Fibroblast of mammary gland (primary cell): ENCODE measurements at places on chromosomes 4 and X.

- DNase-seq = no peak
Observed at GRCh38 chr4:11634283-11634682, 205.6 kb upstream of the HS3ST1 start.

- peak; percentile 11 for DNase-seq
Observed at GRCh38 chr4:66330125-66330524, 659.8 kb upstream of the EPHA5 start.

- no peak for DNase-seq
Observed at GRCh38 chr4:8847764-8848163, 23.9 kb downstream of the HMX1 start.

- DNase-seq = no peak
Observed at GRCh38 chr4:79163981-79164490, 161.8 kb downstream of the NAA11 start.

- DNase-seq = no peak
Observed at GRCh38 chr4:171594293-171594692, 218.9 kb upstream of the GALNTL6 start.

- peak; percentile 33 for DNase-seq
Observed at GRCh38 chr4:7202411-7202810, 10.1 kb downstream of the SORCS2 start.

- DNase-seq = no peak
Observed at GRCh38 chr4:52701207-52701606, 42.1 kb upstream of the USP46 start.

GRCh38 chr4:188282471-188283232 is 143.4 kb downstream of the TRIML1 start:
- DNase-seq = no peak

GRCh38 chrX:130696542-130696941 is 206.5 kb downstream of the ENOX2 start:
- no peak for DNase-seq

DNA sequence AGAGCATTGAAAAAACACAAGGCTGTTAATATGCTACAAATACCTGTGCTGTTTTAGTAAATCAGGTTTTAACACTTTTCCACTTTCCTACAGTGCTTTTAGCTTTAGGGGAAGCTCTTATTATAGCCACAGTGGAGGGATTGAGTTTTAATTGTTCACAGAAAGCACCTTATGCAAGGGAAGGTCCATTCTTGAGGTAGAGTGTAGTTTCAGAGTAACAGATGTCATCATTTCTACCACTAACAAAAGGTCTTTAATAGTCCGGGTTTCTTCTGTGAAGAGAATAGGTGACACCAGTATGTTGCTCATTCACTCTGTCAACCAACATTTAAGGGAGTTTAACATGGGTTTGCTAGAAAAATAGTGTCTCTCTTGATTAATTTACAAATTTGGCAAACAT is 104.4 kb downstream of the STIM2 start:
- DNase-seq = no peak

- DNase-seq = peak; percentile 47
Observed at GRCh38 chr4:184457535-184458249, 16.7 kb downstream of the IRF2 start.

DNA sequence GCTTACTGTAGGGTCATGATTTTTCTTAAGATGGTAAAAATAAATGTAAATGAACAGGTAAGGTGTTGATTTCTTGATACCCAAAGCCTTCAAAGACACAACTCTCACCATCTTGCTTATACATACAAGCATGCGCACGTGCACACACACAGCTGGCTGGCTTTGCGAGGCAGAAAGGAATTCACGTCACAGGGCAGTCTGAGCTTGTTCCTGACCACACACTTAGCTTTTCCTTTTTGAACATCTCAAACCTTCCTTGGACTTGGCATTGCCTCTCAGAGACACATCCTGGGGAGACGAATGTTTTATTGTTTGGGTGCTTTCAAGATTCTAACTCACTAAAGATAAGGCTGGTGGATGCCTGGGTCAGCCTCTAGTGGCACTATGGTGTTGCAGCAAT is 175.0 kb downstream of the NHS start:
- no peak for DNase-seq

DNA sequence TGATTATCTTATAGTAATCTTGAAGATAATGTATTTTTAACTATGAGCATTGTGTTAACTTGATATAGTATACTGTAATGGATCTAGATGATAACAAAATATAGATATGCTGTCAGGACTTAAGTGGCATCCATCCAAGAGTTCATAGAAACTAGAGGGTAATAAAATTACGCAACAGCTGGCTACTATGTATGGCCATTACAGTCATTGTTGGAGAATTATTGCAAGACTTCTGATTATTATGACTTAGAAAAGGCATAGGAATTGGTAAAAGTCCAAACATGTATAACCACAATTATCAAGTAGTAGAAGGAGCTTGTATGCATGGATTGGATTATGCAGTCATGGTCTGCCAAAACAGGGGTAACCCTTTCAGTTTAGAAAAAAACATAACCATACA is 9.5 kb downstream of the OGT start:
- DNase-seq = peak; percentile 79

GRCh38 chr4:76280488-76281441 is 25.8 kb upstream of the STBD1 start:
- DNase-seq = no peak

GRCh38 chrX:28589046-28589445 is 1.8 kb downstream of the IL1RAPL1 start:
- no peak for DNase-seq

DNA sequence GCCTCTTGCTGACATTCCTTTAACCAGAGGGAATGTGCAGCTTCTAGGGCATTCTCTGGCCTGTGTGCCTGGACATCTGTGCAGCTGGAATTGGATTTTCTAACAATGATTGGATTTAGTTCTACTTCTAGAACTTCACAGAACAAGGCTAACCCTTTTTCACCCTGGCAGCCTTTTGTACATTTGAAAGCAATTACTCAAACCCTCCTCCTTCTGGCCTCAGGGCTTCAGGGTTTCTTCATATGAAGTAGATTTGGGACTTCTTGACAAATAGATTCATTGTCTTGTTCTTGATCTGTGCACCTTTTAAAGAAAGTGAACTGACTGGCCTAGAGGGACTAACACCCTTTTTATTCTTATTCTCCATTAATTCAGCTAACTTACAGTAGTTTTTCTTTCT is 30.1 kb downstream of the SPATA18 start:
- DNase-seq = no peak

DNA sequence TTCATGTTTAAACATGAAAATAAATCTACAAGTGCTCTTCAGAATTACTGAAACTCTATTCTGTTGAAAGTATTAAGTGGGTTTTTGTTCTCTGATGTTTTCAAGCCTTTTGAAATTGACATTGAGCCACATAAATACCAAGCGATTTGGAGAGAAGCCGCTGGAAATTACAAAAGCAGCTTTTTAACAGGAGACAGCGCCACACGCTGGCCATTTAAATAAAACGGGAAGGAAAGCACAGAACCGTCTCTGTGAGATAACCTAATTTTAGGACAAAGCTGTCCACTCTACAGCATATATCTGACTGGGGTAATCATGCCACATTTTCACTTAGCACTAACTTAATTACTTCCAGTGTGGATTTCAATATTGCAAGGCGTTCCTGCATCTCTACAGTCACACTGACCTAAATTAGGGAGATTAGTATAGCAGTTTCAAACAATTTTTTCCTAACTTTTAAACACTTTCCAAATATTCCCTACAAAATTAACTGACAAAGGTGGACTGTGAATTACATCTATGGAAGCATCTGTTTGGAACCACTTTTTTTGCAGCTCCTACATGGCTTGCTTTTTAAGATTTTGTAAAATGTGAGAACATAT is 6.8 kb upstream of the ANOS1 start:
- peak; percentile 45 for DNase-seq

DNA sequence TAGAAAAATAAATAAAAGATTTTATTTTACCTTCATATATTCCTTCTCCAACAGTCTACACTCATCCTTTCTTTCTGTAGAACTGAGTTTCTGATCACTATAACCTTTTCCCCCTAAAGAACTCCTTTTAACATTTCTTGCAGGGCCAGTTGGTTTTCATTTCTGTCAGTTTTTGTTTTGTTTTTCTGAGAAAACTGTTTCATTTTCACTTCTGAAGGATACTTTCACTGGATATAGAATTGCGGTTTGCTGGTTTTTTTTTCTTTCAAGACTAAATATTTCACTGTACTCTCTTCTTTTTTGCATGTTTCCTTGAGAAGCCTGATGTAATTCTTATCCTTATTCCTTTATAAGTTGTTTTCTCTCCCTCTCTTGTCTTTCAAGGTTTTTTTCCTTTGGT is 90.4 kb upstream of the EOLA2 start:
- DNase-seq = no peak

DNA sequence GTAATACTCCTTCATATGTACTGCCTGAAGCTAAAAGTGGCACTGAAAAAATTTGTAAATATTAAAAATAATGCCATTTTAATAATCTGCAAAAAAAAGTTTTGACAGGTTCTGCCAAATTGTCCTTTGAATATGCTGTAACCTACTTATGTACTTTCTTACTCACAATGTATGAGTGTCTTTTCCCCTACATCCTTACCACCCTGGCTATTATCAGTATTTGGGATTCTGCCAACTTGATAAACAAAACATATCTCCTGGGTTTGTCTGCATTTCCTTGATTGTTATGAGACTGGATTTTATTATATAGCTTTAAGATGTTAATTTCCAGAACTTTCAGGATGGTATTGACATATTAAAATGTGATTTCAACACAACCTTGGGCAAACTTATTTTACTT is 187.9 kb downstream of the CHM start:
- no peak for DNase-seq

- DNase-seq = peak; percentile 49
Observed at GRCh38 chr4:172202480-172203076, 389.4 kb downstream of the GALNTL6 start.

DNA sequence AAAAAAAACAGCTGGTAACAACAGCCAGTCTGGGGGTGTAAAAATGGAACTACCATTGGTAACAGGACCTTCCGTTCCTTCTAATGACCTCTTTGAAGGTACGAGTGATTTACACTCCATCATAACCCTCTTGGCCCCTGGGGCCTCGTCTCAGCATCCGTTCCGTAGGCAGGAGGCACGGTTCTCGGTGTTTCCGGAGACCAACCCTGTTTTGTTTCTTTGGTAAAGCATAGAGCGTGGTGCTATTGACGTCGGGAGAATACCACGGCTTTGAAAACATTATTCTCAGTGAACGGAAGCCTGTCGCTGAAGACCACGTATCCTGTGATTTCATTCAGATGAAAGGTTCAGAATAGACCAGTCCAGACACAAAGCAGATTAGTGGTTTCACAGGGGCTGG is 198.9 kb downstream of the ASMT start:
- DNase-seq = no peak

DNA sequence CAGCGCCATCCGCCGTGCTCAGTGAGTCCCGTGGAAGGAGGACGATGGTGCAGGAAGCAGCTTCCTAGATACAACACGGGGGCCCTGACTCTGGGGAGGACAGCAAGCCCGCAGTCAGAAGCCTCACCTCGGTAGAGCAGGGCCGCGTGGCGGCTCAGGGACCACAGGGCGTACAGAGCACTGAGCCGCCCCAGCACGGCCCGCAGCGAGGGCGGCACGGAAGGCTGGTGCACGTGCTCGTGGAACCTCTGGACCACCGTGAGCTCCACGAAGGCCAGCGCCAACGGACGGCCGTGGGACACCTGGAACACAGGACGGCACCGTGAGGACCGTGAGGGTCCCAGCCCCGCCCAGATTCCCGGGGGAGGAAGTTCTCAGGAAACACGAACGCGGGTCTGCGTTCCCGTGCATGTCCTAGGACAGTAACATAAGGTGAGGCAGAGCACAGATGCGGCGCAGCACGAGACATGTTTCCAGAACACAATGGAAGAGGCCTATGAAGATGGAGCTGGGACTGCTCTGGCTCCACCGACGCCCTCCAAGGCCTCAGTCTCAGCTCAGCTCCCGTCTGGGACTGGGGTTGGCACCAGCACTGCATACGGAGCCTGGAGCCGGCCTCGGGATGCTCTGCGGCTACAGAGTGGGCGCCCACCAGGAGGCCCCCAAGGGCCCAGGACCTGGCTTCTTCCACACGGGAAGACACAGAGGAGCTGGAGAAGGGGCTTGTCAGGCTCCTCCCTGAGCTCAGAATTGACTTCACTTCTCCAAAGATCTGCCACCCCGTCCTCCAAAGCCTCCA is 65.5 kb downstream of the ACOX3 start:
- no peak for DNase-seq

DNA sequence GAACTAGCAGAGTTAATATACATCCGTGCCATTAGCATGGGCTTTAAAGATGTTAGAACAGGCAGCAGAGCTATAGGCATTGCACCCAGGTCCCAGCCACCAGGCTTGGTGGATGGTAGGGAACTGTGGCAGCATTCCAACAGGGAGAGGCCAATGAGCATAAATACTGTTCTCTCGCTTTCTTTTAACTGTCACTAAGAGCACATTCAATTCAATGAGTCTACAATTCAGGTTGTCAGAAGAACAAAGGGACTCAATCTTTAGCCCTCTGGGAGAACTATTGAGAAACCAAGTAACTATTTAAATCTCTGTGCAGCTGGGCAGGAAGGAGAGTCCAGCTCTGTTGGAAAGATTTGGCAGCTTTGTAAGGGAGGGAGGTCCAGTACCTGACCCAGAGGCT is 165.6 kb downstream of the CHIC1 start:
- no peak for DNase-seq

- no peak for DNase-seq
Observed at GRCh38 chr4:98385831-98386230, 124.6 kb downstream of the RAP1GDS1 start.

GRCh38 chr4:123444290-123444731 is 47.7 kb downstream of the SPRY1 start:
- DNase-seq = peak; percentile 29

DNA sequence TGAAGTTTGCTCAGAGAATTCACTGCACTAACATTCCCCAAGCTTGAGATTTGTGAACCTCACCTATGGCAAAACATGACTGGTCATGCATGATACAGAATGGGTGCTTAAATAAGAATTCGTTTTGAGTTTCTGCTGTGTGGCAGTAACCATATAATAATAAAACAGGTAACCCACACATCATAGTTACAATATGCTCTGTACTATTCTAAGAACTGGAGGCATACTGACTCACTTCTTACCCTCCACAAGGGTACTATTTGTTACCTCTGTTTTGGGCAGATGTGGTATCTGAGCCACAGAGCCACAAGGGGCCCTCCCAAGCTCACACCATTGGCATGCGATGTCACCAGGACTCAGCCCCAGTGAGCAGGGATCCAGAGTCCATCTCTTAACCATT is 17.6 kb downstream of the SLC2A9 start:
- no peak for DNase-seq

DNA sequence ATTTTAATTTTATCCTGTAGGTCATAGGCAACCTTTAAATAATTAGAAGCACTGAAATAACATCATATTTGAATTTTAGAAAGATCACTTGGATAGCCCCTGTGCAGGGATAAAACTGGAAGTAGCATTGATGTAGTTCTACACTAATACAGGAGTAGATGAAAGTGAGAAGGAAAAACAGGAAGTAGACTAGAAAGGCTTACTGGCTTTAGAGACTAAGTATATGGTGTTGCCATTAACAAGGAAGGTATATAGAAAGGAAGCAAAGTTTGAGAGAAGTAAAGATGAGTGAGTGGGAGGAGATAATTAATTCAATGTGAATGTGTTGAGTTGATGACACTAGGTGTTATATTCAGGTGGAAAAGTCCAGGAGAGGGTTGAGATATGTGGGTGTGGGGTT is 73.1 kb upstream of the EPGN start:
- DNase-seq = no peak

GRCh38 chr4:6296026-6296425 is 26.4 kb downstream of the WFS1 start:
- DNase-seq = no peak
